ENCODE measurements at places on chromosomes 13 and 19. TPM values are rescaled to one million over a fixed set of nuclear protein-coding genes. Genes with fewer than 3 reads are reported as not detected.

- H3K27me3 ChIP-seq = peaks cover 2% of the 10 kb centered on the region
- H3K36me3 ChIP-seq = no peaks in the 10 kb centered on the region
- no peak overlapping the region for H3K4me3 ChIP-seq
- H3K27ac ChIP-seq = no peak overlapping the region
These were observed 2.5 kb downstream of the EFNA2 start for GRCh38 chr19:1288226-1288612.

GRCh38 chr19:31296741-31297390 is 52.4 kb downstream of the TSHZ3 start:
- H3K4me1 ChIP-seq = no peaks in the 10 kb centered on the region
- no peaks in the 10 kb centered on the region for H3K27me3 ChIP-seq
- no peak for DNase-seq
- no peak overlapping the region for H3K4me3 ChIP-seq
- H3K36me3 ChIP-seq = peaks cover 4% of the 10 kb centered on the region

DNA sequence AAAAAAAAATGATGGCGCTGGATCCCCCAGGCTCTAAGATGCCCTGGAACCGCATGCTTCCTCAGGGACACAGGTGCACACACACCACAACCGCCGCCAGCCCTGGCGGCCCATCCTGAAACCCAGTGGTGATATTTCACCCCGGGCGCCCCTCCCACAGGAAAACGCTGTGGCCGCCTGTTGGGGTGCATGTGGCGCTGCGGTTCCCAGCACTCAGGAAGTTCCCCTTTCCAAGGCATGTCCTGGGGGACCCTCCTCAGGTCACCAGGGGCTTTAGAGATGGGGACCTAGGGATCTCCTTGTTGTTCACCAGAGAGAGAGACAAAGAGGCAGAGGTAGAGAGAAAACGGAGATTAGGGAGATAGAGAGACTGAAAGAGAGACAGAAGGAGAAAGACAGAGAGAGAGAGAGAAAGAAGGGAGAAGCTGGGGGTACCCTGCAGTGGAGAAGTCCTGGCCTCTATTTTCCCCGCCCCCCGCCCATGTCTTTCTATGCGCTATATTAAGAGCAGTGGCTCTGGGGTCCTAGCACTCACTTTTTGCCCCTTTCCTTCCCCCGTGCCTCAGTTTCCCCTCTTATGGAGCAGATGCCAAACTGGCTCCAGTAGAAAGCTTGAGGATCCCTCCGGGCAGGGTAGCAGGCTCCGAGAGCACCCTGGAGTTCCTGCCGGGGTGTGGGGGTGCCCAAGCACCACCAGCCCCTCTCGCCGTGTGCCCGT is 2.3 kb downstream of the ADGRE2 start:
- peaks cover 6% of the 10 kb centered on the region for H3K27me3 ChIP-seq
- H3K27ac ChIP-seq = no peak overlapping the region
- H3K36me3 ChIP-seq = no peaks in the 10 kb centered on the region
- no peaks in the 10 kb centered on the region for H3K4me1 ChIP-seq
- H3K4me3 ChIP-seq = no peak overlapping the region

DNA sequence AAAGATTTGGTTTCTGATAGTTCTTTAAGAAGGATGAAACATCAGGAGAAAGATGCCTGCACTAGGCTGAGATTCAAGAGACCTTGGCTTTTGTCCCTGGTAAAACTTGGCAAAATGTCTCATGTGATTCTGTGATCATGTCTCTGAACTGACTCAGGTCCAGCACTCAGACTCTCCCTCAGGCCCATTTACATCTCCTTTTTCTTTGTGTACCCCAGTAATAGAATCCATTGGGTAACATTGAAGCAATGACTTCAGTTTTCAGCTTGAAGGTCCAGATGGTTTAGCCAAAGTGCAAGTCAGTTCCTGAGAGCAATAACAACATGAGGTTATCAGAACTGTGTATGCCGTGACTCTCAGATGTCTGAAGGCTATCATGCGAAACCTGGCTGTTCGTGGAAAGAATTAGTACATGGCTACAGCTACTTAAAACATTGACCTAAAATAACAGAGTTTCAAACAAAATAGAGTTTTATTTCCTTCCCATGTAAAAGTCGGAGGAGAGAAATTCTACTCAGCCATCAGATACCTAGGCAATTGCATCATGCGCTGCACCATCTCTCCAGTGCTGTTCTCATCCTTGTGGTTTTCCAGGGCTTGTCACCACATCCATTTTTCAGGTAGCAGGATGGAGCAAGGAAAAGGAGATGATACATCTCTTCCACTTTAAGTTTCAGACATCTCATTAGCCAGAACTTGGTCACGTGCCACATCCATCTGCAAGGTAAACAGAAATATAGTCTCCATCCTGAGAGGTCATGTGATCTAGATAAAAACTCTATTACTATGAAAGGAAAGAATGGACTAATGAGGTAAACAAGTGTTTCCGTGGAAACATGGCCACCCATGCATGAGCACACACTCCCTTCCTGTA is 117.3 kb downstream of the POSTN start:
- H3K36me3 ChIP-seq = no peaks in the 10 kb centered on the region
- peaks cover 75% of the 10 kb centered on the region for H3K4me1 ChIP-seq
- no peak for DNase-seq
- no peaks in the 10 kb centered on the region for H3K27me3 ChIP-seq

Gene NCAN
- not detected for total RNA-seq

Gene LGALS7B
- not detected for total RNA-seq

All from chondrocyte (in vitro differentiated cells).